Stimulated activated CD8-positive, alpha-beta memory T cell treated with anti-CD3 and anti-CD28 coated beads, Interleukin-7, amount 100 ng/mL, for 1 hour (primary cell): ENCODE measurements at places on chromosomes 5 and 9.
A peak's percentile ranks its signal among the peaks of the same experiment; 100 is the strongest.

DNA sequence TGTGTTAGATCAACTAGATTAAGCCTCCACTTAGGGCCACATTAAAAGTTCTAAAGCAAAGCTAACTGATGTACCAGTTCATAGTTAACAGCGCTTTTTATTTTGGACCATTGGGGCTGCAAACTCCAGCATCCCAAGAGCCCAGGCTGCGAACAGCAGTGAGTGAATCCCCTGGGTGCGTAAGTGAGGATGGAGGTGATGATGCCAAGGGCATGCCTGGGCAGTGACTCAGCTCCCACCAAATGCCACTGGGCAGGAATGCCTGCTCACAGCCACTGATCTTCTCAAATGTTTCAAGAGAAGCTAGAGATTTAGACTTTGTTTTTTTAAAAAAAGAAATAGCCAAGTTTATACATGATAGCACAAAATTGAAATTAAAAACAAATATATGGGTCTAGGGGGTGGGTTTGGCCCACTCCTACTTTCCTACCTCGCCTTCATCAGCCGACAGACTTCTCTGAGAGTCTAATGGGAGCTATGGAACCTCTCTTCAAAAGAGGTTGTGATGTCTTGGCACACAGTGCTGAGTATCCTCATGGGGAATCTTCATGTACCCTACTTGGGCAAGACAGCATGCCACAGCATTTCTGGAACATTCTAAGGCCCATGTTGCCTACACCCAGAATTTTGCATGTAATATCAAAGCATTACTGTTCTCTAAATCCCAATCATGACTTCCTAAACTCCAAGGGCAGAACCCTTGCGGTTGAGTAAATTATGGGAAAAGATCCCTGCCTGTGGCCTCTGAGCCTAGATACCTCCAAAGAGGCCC lies 398.1 kb downstream of the EBF1 start:
- DNase-seq = no peak

DNA sequence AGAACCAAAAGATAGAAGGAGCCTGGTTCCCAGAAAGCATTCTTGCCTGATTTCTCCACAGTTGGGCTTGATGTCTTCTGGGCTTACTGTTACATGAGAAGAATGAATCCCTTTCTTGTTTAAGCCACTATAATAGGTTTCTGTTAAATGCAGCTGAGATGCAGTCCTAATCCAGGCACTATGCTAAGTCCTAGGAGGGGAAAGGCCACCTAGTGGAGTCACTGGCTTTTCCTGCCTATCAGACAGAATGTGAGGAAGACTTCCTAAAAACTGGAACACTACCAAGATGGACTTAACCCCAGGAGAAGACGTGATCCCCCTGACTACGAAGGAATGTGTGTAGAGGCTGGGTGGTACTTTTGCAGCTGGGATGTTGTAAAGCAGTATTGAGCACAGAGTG lies 34.3 kb upstream of the FSD1L start:
- DNase-seq = no peak

- no peak for DNase-seq
Observed at GRCh38 chr5:154945695-154946301, 4.9 kb downstream of the MRPL22 start.

DNA sequence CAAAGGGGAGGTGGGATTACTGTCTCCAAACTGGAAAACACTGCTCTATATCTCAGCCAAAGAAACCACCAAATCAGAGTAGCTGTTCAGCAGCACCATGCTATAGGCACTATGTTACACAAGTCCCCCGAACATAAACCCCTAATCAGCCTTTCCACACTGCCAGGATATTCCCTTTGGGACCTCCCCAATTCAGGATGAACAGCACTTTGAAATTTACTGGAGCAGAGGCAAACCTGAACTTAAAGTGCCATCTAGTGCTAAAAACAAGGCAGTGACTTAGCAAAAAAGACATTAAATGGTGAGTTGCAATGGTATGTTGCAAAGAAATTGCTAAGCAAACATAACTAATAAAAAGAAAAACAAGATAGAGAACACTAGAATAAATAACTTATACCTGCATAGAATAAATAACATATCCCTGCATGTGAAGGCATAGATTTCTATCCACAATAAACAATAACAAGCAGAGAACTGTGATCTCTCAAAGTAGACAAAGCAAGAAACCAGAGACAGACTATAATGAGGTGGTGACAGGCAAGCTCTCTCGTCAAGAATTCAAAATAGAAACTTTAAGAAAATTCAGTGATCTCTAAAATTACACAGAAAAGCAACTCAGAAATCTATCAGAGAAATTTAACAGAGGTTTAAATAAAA lies 584.4 kb upstream of the ACO1 start:
- no peak for DNase-seq

- DNase-seq = no peak
Observed at GRCh38 chr5:149961186-149961685, 678 bp downstream of the SLC26A2 start.

GRCh38 chr5:1873243-1873959 lies 9.3 kb downstream of the IRX4 start:
- no peak for DNase-seq

DNA sequence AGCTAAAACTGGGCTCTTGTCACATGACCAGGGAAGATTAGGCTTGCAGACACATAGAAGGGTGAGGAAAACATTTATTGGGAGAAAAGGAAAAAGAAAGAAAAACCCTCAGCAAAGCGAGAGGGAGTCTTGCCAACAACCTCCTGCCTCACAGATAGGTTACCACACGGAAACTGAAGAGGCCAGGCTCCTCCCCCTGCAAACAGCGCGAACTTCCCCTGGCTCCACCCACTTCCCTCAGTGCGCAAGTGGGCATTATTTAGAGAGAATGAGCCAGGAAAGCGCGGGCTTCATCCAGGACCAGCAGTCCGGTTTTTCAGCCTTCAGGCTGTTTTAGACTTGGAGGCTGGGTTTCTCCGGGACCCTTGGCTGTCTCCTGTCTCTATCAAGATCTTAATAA lies 70.3 kb downstream of the STK32A start:
- no peak for DNase-seq

- DNase-seq = no peak
Observed at GRCh38 chr5:50501491-50502228, 60.6 kb upstream of the EMB start.

GRCh38 chr9:127905004-127905728 lies 5.8 kb upstream of the ST6GALNAC6 start:
- DNase-seq = peak; percentile 32

DNA sequence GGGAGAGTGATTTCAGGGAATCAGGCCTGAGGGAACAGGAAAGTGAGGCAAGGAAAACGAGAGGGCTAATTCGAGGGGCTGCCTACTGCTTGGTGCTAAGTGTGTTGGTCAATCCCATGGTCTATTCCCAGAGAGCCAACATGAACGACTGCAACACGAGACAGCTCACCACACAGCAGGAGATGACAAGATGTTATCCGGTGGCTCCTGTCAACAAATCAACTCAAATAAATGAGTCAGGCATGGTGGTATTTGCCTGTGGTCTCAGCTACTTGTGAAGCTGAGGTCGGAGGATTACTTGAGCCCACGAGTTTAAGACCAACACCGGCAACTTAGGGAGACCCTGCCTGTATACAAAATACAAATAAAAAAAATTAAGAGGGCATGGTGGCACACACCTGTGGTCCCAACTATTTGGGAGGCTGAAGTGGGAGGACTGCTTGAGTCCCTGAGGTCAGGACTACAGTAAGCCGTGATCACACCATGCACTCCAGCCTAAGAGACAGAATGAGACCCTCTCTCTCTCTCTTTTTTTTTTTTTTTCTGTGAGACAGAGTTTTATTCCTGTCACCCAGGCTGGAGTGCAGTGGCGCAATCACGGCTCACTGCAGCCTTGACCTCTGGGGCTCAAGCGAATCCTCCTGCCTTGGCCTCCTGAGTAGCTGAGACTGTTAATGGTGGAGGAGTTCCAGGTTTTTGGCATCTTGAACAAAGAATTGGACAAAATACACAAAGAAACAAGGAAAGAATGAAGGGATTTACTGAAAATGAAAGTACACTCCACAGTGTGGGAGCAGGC lies 9.0 kb upstream of the FAF2 start:
- no peak for DNase-seq
